ENCODE measurements at places on chromosomes 1 and 21.
A peak's percentile ranks its signal among the peaks of the same experiment; 100 is the strongest.

DNA sequence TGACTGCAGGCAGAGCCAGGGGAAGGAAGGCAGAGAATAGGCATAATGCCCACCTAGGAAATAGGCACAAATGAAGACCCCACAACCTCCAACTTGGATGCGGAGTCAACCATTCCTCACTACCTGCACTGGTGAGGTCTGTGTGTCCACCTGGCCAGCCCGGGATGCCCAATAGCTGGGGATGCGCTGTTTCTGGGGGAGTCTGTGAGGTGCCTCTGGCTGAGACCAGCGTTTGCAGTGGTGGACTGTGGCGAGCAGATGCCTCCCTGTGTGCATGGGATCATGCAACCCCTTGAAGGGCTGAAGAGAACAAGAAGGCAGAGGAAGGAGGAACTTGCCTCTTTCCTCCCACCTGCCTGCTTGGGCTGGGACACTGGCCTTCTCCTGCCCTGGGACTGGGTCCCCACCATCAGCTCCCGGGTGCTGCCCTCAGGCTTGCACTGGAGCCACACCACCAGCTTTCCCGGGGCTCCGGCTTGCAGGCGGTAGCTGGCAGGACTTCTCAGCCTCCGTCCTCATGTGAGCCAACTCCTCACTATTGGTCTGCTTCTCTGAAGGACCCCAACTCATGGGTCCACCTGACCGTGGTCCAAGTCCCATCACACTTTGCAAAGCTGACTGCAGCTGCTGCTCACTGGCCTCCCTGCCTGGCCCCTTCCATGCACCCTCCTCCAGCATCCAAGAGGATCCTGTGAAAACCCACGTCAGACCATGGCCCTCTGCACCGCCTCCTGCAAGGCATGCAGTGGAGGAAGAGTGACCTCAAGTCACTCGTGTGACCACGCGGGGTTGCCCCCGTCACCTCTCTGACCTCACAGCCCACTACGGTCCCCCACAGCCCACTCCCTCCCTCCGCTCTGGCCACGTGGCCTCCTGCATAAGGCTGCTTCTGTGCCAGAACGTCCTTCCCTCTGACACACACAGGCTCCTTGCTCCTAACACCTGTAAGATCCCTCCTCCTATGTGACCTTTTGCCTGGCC is 2.7 kb upstream of the PDE9A start:
- no peak for DNase-seq

GRCh38 chr1:69213644-69214043 is 354.1 kb upstream of the LRRC7 start:
- DNase-seq: no peak

GRCh38 chr1:9069326-9070100 is at the start of gene SLC2A5:
TSS of gene SLC2A5 (minus strand) at chr1:9069635. CDS start at chr1:9069536, 99 bp downstream.
- DNase-seq: no peak

DNA sequence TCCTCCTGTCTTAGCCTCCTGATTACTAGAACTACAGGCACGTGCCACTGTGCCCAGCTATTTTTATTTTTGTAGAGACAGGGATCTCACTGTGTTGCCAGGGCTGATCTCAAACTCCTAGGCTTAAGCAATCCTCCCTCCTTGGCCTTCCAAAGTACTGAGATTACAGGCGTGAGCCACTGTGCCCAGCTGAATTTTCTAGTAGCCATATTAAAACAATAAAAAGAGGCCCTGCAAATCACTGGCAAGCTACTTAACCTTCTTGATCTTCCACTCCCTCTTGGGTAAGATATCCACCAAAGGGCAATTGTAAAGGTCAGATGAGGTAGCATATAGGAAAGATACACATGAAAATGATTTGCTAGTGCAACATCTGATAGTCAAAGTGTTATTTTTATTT is 65.6 kb upstream of the SRSF10 start:
- no peak for DNase-seq

GRCh38 chr1:47555306-47555705 is 117.5 kb downstream of the FOXD2 start:
- DNase-seq: no peak

DNA sequence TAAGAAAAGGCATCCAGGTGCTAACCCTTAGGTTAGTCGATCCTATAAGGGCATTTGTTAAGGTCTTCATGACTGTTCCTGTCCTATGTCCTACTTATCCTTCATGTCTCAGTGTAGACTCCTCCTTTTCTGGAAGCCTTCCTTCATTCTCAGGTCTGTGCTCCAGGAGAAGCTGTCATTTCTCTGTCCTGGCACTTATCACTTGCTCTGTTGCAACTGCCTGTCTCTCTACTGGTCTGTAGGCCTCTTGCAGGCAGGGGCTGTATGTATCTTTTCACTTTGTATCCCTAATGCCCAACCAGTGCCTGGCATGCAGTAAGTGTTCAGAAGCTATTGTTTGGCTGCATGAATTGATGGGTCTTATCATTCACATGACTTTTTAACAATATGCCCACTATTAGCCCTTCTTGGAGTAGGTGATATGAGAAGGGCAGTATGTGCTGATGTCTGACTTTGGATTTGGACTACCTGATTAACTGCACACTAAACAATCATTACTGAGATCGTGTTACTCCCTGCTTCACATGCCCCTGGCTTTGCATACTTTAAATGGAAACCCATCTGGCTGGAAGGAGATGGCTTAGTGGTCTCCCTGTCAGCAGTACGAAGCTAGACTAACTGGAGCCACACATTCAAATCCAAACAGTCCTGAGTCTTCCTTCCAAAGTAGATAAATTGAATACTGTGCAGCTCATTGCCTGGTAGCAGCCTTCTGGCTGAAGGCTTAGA is 88.8 kb downstream of the RGL1 start:
- DNase-seq: peak; percentile 64

DNA sequence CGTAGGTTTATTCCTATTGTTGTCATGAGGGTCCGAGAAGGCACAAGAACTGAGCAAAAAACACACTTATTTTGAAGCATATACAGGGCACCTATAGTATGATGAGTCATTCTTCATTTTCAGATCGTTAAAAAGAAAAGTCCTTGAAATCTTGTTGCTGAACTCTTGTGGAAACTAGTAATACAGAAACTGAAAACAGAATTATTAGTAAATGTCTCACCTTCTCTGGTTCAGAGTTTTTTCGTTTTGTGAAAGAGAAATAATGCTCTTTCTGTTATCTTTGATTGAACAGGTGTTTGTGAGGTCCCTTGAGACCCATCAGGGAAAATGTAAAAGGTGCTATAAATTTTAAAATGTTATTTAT is 102.0 kb upstream of the COA6 start:
- DNase-seq: no peak

GRCh38 chr1:201144701-201145100 is 9.6 kb downstream of the TMEM9 start:
- peak; percentile 30 for DNase-seq

- peak; percentile 91 for DNase-seq
Measured at GRCh38 chr1:30778154-30778978, 20.8 kb upstream of the LAPTM5 start.

GRCh38 chr21:40936771-40937261 is 89.9 kb upstream of the DSCAM start:
- no peak for DNase-seq

DNA sequence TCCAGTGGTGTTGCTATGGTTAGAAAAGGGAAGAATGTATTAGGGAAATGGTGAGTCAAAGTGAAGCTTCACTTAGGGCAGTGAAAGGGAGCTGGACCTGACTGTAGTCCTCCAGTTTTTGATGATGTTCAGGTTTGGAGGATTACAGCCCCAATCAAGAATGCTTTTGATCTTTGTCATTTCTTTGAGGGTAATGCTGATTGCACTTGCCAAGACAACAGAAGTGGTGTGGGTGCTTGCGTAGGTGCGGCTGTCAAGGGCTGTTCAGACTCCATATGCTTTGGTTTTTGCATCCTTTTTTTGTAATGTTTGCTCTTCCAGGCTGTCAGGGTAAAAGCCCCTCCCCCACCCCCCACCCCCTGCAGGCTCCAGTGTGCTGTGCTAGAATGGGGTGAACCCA is 38.9 kb downstream of the HHAT start:
- DNase-seq: peak; percentile 36

DNA sequence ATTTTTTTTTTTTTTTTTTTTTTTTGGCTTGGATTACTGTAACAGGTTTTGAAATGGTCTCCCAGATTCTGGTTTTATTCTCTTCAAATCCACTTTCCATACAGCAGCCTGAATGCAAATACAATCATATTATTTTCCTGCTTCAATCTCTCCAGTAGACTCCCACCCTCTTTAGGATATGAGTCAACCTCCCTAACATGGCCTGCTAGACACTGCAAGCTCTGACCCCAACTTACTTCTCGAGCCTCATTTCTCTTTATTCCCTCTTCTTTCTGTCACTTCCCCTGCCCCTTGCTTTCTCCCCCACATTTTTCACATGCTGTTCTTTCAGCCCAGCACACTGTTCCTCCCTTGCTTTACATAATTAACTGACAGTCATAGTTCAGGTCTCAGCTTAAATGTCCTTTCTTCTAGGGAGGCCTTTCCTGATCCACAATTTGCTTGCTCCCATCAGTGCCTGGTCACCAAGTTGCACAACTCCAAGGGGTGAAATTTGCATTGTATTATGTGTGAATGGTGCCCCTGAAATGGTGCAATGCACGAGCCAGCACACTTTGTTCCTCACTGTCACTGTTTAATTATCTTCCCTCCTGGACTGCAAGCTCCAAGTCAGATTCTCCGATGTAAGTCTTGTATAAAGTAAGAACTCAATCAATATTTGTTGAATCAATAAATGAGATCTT is 22.1 kb upstream of the IL19 start:
- DNase-seq: no peak

- peak; percentile 59 for DNase-seq
Measured at GRCh38 chr1:226542623-226543103, 5.9 kb upstream of the STUM start.

DNA sequence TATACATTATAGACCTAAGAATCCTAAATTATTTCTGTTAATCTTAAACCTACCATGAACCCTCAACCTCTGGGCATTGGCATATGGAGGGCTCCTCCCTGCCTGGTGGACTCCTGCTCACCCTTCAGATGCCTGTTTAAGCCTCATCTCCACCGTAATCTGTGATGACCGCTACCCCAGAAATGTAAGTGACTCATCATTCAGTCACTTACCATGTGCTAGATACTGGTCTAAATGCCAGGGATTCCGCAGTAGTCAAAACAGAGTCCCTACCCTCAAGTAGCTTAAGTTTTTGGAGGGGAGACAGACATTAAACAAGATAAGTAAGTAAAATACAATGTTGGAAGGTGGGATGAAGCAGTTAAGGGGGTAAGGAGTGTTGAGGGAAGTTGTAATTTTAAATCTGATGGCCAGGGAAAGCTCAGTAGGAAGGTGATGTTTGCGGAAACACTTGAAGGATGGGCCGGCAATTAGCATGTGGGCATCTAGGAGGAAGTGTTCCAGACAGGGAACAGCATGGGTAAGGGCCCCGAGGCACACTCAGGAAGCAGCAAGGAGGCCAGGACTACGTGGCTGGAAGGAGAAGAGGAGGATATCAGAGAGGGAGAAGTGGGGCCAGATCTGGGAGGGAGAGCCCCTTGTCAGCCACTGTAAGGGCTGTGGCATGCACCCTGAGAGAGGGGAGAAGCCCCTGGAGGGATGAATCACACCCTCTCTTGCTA is 141.7 kb upstream of the HOOK1 start:
- DNase-seq: peak; percentile 14

DNA sequence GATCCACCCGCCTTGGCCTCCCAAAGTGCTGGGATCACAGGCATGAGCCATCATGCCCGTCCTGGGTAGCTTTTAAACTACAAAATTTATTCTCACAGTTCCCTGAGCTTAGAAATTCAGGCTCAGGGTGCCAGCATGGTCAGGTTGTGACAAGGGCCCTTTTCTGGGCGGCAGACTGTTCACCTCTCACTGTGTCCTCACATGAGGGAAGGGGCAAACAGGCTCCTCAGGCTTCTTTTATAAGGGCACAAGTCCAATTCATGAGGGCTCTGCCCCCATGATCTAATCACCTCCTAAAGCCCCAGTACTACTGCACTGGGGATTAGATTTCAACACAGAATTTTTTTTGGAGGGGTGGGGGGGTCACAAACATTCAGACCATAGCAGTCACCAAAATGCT is 36.8 kb downstream of the GNG4 start:
- DNase-seq: no peak

DNA sequence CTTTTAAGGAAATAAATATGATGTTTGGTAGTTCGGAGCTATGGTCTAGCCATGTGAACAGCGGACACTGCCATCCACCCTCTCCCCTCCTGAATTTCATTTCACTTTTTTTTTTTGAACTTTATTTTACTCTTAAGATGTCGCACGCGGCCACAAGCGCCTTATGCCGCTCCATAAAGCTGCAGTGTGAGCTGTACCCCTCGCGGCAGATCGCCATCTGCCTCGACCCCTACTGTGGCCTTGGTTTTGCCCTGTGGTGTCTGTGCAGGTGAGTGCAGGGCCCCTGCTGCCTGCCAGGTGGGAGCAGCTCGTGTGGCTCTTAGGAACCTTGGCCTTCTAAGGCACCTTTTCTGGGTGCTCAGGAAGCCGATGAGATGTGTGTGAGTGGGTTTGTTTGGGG is 48.1 kb downstream of the S100B start:
- DNase-seq: no peak

- no peak for DNase-seq
Measured at GRCh38 chr1:31523769-31524168, 52.5 kb upstream of the TINAGL1 start.

GRCh38 chr1:80064524-80064923 is 1058.0 kb upstream of the ADGRL4 start:
- no peak for DNase-seq
